ENCODE measurements at places on chromosomes 2 and 18. TPM values are rescaled to one million over a fixed set of nuclear protein-coding genes. Genes with fewer than 3 reads are reported as not detected.

The RESP18 gene
- total RNA-seq = not detected

The C2orf72 gene
- 2.1 TPM for total RNA-seq

The MC4R gene
- not detected for total RNA-seq

The PLEK gene
- total RNA-seq = not detected

The ZNF521 gene
- total RNA-seq = 0.21 TPM

The ASTL gene
- total RNA-seq = 0.18 TPM

The ZC3H6 gene
- 0.50 TPM for total RNA-seq

The LYPD6 gene
- total RNA-seq = 1.2 TPM

DNA sequence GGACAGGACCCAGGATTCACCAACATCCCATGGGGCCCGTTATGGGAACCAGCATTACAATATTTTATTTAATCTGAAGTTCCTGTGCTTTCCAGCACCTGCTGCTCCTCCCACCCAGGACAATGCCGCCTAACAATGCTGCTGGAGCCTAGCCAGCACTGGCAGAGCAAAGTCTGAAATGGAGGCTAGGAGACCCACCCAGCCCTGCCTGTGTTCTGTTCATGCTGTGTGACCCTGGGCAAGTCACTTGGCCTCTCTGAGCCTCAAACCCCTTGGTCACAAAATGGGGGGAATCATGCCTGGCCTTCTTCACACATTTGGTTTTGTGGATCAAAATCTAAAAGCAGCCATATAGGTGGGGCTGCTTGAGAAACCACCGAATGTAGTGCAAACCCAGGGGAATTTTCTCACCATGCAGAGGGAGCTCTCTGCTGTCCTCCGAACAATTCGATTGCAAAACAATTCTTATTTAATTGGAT, 38.5 kb upstream of the ODC1 start:
- DNase-seq = peak; percentile 84

- no peak for DNase-seq
Measured at GRCh38 chr2:229749779-229750178, 35.4 kb upstream of the DNER start.

DNA sequence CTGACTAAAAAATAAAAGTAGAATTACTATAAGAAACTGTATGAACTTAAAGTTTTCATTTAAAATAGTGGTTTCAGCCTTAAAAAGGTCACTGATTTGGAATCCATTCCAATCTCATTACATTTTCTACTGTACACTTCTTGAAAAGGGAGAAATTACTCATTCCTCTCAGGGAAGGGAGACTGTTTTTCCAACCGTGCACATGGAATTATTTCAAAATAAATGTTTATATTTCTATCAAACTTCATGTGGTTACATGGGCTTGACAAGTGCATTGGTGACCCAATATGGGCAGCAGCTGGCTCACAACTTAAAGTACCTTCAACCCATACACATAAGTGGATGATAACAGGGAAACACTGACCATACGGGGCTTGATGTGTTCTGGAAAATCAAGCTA, 324.5 kb upstream of the THUMPD2 start:
- DNase-seq = no peak

DNA sequence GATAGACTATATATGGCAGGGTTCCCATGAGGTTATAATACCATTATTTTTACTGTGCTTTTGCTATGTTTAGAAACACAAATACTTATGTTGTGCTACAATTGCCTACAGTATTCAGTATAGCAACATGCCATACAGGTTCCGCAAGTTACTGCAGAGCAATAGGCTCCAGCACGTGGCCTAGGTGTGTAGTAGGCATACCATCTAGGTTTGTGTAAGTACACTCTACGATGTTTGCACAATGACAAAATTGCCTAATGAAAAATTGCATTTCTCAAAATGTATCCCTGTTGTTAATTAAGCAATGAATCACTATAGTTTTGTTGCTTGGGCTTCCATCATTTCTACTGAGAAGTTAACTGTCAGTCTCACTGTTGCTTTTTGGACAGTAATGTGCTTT, 9.8 kb downstream of the CD302 start:
- peak; percentile 65 for DNase-seq

DNA sequence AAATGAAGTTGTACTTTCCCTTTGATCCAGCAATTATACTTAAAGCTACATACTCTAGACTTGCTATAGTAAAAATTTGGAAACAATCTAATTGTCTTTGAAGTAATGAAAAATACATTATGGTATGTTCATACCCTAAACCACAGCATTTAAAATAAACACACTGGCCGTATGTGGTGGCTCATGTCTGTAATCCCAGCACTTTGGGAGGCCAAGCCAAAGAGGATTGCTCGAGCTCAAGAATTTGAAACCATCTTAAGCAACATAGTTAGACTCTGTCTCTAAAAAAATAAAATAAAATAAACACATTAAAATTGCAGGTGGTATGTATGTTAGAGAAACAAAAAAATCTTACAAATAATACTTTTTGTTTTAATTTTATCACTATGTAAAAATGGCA, 208.1 kb upstream of the KLHL14 start:
- DNase-seq = no peak

DNA sequence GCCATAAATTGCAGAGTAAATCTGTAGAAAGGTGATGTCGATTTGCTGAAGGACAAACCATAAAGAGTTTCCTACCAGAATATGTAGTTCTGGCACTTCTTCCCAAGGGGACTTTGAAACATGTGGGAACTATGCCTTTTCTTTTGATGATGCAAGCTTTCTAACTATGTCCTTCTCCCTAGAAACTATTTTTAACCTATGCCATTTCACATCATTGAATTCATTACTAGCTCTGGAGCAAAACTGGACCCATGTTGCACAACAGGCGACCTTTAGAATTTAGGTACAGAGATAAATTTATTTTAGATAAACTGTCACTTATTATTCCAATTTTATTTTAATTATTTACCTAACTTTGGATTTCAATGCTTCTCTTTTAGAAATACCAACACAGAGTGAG, 186.5 kb downstream of the CCDC102B start:
- no peak for DNase-seq

DNA sequence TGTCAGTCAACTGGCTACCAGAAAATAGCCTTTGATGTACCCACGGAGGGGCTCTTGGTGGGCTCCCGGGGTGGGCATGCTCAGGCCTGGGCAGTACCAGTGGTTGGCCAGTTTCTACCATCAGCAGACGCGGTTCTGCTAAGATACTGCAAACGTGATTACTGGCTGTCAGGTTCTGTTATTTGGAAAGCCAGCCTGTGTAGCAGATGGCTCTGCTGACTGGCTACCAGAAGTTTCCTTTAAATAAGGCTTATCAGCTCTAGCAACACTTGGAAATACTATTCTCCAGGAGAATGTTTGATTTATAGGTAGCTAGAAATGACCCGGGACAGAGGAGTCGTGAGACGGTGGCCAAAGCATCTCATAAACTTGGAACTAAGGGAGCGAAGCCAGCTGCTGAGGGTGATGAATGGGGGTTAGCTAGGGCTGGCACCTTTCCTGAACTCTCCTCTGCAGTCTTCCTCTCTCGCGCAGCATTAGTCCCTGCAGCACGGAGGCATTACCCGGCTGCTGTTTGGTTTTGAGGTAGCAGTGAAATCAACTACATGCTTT, 171.9 kb downstream of the AGAP1 start:
- DNase-seq = no peak

DNA sequence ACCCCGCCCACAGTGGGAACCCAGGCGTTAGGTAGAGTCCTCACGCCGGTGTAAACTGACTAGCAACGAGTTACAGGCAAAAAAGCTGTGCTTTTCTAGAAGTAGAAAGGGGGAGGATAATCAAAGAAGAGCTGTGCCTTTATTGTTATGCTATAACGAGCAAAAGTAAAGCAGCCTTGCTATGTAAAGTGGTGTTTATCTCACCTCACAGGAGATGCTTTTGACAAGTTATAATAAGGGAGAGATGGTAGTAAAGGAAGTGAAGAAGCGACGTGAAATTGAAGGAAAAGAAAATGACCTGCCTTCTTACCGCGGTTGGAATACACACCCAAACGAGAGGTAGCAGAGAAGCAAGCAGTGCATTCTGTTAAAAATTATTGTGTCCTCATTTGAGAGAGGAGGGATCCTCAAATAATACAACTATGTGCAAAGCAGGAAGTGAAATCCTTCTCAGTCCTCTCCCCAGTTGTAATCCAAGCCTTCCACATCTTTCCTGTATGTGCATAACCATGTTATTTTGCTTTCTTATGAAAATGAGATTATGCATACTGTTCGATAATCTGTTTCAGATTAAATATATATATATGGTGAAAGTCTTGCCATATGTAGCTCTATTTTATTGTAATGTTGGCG, 962 bp downstream of the TANK start:
- no peak for DNase-seq

DNA sequence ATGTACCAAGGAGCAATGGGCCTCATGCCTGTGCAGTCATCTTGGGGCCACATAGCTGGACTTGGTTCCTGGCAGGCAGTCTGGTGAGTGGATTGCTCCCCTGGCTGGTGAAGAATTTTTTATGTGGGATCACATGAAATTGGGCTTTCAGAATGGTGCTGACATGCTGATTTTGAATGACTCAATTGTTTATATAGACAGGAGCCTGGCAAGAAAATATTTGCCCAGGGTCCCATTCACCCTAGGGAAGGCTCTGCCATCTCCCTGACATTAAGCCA, 266.9 kb downstream of the DYSF start:
- no peak for DNase-seq

DNA sequence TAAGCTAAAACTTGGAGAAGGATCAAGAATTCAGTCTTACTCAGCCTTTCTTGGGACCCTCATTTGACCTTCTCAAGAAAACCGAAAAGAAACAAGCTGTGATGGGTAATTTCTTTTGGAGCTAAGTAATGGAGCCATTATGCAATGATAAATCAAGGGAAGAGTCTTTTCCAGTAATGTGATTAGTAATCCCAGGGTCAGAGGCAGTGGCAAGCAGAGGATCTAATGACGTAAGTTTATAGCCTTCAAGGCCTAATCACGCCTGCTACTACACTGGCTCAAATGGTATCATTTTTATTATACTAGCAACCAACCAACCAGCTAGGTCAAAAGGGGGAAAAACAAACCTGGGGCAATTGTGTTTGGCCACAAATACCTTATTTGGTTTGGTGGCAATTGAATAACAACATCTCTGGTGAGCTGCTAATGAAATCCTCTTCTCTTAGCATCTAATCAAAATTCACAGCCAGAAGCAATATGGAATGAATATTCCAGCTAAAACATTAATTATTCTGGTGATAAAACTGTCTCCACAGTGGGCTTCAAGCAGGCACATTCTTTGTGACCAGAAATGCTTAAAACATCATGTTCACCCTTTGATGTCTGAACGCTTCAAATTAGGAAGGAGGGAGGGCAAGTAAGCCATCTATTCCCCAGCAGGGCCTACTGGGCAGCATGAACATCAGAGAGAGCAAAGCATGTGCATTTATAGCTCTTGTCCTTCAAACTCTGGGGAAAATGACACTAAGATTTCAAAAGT, 114.9 kb upstream of the SULT1C3 start:
- no peak for DNase-seq
